ENCODE measurements at places on chromosomes 7 and 10.
A peak's percentile ranks its signal among the peaks of the same experiment; 100 is the strongest.

- peak; percentile 64 for DNase-seq
Observed at GRCh38 chr10:84172467-84173356, 889 bp upstream of the GPR15LG start.

- no peak for DNase-seq
Observed at GRCh38 chr7:74545921-74546320, 92.2 kb downstream of the GTF2IRD1 start.

DNA sequence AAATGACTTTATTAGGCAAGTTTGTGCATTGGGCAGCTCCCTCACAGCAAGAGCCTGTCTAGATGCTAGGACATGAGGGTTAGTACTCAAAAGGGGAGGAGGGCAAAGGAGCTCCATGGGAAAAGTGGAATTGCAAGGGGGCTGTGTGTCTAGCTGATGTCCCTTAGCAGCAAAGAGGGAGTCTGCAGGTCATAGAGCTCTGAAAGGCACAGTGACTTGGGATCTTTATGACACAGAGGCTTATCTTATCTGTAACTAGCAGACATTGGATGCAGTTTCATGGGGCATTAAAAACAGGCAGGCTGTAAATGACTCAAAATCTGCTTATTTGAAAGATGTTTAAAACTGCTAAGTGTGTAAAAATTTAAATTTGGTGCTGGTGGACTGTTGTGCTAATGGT, 556.2 kb upstream of the FZD8 start:
- DNase-seq, result no peak

DNA sequence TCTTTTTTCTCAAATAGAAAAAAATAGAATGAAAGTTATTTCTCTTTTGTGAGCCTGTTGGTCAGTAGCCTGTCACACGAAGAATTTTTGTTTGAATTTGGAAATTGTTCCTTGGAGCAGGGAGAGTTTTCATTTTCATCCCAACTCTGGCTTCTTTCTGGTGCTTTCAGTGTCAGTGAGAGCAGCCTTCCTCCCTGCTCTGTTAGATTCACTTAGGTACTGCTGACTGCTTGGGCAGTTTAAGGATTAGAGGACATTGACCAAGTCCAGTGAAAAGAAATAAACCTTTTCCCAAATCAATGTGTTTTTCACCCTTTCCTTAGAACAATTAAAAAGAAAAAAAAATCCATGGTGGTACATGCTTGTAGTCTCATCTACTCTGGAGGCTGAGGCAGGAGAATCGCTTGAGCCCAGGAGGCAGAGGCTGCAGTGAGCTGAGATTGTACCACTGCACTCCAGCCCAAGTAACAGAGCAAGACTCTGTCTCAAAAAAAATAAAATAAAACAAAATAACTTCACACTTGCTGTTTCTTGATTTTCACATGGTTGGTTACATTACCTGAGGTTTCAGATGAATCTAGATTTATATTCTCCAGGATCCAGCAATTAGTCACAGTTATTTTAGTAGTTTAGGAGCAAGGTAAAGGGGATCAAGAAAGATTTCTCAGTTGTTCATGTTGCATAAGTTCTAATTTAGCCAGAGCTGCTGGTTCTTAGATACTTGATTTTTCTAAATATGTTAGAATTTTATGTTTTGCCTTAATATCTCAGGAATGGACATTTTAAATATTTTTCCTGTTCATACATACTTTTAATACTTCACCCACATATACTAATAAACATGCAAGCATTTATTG, 63.1 kb downstream of the ZNRF2 start:
- DNase-seq, result no peak

DNA sequence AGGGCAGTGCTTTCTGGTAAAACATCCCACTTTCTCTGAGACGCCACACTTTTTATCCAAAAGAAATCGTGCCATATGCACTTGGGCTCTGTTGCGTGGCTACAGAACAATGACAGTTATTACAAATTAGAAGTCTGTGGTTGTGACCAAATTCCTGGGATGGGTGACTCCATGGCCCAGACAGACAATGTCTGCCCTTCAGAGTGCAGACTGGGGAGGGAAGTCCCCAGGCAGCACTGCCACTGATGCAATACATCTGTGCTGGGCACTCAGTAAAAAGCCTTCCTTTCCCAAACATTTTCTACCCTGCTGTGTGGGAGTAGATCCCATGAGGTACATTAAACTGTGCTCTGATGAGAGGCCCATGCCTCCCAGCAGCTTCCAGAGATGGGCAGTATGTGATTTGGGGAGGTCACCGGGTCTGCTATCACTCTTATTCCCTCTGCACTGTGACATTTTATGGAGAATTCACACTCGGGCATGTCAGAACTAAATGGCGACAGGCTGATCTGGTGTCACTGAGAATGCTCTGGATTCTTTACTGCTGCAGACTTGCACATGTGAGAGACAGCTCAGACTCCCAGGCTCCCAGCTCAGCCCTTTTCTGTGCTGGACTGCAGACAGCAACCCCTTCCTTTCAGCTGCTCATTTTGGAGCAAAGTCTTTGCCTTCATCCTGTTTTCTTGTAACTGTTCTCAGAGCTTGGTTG, 243.5 kb upstream of the ZNF32 start:
- DNase-seq, result peak; percentile 93

- DNase-seq, result no peak
Observed at GRCh38 chr7:151876899-151877777, at the start of gene PRKAG2. TSS of gene PRKAG2 (minus strand) at chr7:151877115. CDS start at chr7:151876620, 495 bp downstream.

GRCh38 chr10:33333260-33334101, 986 bp downstream of the NRP1 start:
- peak; percentile 58 for DNase-seq

GRCh38 chr7:47561715-47562446, 20.0 kb downstream of the TNS3 start:
- DNase-seq, result no peak

DNA sequence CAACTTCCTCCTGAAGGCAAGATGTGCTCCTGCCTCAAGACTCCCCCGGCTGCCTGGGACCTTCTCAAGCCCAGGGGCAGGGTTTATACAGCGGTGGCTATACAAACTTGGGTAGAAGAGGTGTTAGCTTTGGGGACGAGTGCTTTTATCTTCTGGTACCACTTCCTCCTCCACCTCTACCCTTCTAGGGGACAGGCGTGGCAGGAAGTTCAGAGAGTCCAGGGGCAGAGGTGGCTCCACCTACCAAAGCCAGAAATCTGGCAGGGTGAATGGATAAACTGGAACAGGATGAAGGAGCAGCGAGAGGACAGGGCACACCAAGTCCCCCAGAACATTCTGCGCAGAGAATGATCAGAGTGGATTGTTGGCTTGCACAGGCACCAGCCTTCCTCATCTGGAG, 24.0 kb upstream of the TM9SF3 start:
- no peak for DNase-seq

- no peak for DNase-seq
Observed at GRCh38 chr7:17152721-17153120, 145.7 kb upstream of the AHR start.

DNA sequence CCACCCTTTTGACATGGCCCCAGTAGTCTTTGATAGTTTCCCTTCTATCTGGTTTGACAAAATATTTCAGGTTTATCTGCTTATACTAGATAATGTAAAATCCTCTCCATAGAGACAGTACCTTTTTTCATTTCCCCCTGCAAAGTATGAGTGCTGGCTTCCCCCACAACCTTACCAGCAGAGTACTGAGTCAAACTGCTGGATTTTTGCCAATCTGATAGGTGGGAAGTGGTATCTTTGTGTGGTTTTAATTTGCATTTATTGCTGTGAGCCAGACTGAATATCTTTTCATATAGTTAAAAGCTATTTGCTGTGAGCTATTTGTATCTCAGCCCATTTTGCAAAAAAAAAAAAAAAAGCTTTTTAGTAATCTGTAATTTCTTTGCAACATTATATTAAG, 32.1 kb upstream of the HECTD2 start:
- DNase-seq, result peak; percentile 51

DNA sequence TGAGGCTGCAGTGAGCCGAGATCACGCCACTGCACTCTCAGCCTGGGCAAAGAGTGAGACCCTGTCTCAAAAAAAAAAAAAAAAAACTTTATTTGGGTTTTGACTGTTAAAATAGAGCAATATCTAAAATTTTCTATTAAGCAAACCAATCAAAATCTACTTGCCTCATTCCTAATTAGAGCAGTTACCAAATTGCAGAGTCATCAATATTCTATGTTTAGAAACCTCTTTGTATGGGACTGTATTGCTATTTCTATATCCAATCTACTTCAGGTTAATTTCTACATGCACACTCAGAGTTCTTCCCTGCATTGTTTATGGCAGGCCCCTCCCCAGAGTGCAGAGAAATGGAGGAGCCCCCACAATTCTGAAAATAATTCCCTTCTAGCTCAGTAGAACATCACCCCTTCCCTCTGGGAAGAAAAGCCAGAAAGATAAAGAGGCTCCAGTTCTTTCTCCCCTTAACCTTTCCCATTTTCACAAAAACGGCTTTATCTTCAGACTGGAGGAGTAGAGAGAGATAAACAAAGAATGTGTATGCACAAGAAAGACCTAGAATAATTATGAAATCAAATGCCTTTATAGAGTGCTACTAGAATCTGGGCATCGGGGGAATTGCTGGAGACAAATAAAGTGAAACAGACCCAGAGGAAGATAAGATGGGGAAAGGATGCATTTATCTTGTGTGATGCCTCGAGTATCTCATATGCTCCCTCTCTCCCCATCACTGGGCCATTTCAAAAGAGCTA, 17.9 kb downstream of the SCRN1 start:
- DNase-seq, result no peak

DNA sequence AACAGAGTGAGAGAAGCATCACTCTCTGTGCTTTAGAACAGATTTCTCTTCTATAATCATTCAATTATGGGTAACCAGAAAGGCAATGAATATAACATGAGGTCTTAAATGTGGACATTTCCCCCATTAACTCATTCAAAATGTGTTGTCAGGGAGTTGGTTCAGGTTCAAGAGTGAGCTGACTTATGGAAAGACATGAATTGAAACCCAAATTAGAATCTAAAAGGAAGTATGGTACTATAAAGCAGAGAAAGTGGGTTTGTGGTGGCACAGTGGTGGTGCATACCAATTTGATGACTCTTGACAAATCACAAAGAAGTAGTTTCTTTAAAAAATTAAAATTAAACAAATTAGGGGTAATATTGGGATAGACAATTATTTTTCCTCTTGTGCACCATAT, 114.6 kb upstream of the MEOX2 start:
- no peak for DNase-seq

DNA sequence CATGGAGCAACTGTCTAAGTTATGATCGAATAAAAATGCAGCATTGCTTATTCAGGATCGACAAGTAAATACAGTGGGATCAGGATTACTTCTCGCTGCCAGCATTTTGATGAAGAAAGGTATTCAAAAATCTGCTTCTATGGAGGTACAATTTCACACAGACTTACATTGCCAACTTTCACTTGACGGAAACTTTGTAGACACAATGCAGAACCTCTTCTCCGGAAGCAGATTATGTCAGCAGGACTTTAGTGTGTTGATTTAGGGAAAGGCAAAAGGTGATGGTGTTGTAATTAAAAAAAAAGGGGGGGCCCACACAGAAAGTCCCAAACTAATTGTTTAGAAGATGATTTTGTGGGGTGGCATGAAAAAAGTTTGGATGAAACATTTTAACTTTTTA, 462.4 kb upstream of the KLF6 start:
- DNase-seq, result no peak

Measured in RCC 7860 (cell line).